IMR-90 (cell line): ENCODE measurements at places on chromosomes 12 and 14.
A peak's percentile ranks its signal among the peaks of the same experiment; 100 is the strongest.

DNA sequence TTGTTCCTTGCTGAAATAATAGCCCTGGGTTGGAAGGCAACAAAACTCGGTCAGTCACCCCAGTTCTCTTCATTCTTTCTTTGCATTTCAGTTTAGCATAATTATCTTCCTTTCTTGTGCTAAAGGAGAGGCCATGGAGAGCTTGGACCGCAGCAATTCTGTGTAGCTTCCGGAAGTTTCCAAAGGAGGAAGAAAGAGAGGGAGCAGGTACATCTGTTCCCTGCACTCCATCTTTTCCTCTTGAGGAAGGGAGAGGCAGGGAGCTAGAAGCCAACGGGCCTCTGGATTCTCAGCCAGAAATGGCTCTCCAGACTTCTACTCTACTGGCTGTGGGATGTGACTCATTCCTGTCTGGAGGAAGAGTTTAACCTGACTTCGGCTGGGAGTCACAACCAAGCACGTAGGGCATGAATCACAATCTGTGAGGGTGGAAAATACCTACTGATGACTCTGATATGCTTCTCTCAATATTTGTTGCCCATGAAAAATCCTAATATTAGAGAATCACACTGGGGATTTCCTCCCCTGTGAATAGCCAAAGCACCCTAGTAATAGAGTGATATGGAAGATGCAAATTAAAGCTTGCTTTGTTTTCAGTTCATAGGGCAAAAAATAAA lies 17.0 kb downstream of the ANO6 start:
- peak; percentile 98 for DNase-seq

DNA sequence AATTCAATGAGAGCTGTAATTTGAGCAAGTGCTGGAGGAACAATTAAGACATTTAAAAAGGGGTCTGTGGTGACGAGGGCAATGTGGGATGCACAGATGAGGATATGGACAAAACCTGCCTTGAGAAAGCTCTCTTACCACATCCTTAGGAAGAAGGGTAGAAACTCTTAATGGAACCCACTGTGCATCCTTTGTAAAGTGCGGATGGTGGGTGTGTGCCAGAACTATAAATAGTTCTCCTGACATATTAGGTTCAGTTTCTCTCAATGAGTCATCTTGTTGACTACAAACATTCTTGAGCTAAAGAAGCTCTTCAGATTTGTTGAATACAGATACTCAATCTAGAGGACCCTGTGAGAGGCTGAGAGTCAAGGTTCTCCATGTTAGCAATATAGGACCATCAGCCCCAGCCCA lies 106.1 kb upstream of the ANO4 start:
- no peak for DNase-seq

DNA sequence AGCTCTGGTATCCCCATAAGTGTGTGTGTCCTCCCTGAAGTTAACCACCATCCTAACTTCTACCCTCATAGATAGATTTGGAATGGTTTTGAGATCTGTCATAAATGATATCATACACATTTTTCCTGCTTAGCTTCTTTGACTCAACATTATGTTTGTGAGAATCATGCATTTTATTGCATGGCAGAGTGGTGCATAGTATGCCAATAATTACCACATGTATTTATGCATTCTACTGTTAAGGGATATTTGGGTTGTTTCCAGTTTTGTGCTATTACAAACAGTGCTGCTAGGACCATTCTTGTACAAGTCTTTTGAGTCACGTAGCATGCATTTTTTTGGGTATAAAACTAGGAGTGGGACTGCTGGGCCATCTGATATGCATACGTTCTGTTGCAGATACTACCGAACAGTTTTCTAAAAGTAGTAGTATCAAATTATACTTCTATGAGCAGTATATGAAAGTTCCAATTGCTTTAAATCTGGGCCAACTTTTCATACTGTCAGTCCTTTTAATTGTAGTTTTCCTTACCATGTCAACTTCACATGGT lies 13.4 kb downstream of the GRIP1 start:
- peak; percentile 1 for DNase-seq

DNA sequence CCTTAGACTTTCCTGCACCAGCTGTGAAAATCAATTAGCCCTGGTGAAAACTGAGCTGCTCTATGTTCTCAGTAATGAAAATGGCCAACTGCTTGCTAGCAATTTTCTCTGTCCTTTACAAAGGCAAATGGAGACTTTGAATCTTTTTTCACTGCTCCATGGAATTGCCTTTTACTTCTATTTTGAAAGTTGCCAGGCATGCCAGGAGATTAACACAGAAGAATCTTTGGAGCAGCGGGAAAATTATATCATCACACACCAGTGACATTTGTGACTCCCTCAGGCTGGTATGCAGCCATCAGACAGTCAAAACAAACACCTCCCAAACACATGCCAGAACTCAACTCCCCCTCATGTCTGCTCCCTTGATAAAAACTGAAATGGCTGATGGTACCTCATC lies 872.0 kb upstream of the FLRT2 start:
- DNase-seq, result no peak

- DNase-seq, result no peak
Measured at GRCh38 chr14:89349171-89350008, 67.6 kb downstream of the FOXN3 start.

DNA sequence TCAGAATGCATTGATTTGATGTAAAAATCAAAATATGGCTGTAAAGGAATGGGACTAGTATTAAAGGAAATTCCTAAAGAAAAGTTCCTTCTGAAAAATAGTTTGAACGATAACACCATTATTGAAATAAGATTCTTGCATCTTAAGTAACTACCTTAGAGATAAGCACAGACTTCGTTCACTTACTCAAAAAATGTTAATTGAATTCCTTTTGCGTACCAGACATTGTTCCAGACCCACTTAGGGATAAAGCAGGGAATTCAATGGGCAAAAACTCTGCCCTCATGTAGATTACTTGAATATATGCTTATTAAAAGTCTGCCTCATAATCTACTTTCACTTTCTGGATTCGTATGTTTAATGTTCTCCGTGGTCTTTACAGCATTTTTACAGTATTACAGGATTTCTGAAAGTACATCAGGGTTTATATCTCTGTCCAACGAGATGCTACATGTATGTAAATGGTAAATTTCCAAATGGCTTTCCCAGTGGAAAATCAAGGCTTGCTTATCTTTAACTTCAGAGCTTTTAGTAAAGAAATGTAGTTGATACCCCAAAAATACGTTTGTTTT lies 213.7 kb downstream of the GXYLT1 start:
- DNase-seq, result no peak

- DNase-seq, result no peak
Measured at GRCh38 chr14:21653331-21653885, at the start of gene OR4E2. TSS of gene OR4E2 (plus strand) at chr14:21653835. CDS start at chr14:21665083, 11,248 bp downstream.

- DNase-seq, result no peak
Measured at GRCh38 chr14:46432516-46432915, 219.1 kb downstream of the RPL10L start.

DNA sequence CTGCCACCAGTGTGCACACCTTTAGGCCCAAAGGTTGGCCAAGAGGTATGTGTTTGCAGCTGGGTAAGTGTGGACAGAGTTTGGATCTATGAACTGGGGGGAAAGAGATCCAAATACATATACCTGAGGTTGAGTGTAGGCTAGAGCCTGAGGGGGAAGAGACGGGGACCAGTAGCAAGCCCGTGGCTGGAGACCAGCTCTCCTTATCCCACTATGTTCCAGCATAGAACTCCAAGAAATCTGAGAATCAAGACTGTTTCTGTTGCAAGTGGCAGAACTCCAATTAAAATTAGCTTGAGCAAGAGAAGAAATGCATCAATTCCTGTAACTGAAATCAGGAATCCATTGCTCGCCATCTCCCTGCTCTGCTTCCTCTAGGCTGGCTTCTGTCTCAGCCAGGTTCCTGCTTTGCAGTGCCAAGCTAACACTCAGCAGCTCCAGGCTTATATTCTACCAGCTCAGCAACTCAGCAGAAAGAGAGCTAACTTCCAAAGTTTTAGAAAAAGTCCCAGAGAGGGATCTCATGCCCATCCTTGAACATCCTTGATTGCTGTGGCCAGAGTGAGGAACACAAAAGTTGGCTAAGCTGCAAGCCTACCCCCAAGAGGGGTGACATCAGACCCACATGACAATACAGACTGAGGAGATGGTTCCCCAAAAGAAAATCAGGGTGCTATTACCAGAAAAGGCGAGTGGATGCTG lies 1.5 kb upstream of the PCK2 start:
- no peak for DNase-seq

- DNase-seq, result no peak
Measured at GRCh38 chr12:69108037-69108436, 131.3 kb upstream of the CPSF6 start.

- peak; percentile 84 for DNase-seq
Measured at GRCh38 chr12:76226397-76226796, 121.8 kb downstream of the BBS10 start.

DNA sequence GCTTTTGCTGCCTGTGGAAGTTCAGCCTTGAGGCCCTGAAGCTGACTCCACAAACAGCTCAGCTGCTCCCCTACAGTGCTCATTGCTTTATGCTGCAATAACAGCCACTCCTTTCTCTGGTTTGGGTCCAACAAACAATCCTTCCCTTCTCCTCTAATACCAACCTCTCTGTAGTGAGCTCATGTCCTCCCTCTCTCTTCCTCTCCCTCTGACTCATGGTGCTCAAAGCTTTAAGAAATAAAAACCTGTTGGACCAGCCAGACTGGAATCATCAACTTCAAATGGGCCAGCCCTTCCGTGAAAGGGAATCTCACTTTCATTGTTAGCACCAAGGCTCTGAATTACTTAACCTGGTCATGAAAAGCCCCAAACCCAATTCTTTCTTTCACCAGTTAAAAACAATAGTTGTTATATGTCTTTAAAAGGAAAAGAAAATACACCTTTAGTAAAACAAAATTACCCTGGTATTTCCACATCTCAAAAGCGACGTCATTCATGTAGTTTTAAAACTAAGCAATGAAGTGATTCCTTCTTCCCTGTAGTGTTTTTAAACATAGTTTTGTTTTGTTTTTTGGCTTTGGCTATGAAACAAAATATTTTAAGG lies 126.4 kb downstream of the DUSP6 start:
- DNase-seq, result peak; percentile 93

GRCh38 chr12:27814851-27815591 lies 35.0 kb upstream of the MANSC4 start:
- peak; percentile 21 for DNase-seq

DNA sequence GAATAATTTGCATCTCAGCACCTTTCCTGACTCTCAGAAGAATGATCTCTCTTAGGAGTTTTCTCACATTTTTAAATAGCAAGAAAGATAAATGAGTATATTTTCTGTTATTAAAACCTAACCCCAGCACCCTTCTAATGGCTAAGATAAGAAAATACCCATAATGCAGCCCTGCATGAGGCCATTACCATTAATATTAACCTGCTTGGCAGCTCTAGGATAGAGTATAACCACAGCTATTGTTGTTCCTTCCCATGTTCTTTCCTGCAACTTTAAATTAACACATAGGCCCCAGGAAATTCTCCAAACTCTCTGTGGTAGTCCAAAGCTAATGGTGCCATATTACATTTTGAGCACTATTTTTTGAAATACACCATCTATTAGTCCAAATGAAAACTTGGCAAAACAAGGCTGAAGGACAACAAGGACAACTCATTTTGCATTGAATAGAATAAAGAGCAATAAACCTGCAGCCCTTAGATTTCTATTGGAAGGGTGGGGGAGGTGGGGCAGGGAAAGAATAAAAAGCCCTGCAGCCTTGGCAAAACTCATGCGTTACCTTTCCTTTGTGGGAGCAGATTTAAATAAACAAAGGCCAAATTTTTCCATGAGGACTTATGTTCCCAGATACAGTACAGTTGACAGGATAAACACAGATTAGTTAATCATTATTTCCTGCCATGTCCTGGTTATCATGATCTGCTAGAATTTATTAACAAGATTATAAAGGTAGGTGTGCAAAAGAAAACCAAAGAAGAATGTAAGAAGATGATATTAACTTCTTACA lies 46.9 kb downstream of the BTG1 start:
- DNase-seq, result no peak

GRCh38 chr12:121943926-121944325 lies 25.5 kb downstream of the CFAP251 start:
- DNase-seq, result no peak

GRCh38 chr14:78029601-78030372 lies 140.4 kb upstream of the NRXN3 start:
- no peak for DNase-seq

DNA sequence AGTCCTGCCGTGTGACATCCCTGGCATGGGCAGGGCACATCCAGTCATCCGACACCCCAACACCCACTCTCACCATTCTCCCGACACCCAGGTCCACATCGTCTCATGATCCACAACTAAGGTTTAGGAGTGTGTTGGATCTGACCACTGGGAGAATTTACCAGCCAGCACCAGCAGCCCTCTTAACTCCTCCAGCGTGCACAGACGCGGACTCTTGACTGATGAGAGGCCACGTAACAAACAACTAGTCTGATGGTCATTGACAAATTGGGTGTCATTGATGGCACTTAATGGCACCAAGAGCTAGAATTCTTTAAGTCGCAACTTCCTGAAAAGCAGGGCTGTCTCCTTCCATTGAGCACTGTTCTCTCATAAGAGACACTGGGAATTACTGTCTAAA lies 203.0 kb upstream of the SFSWAP start:
- DNase-seq, result no peak

DNA sequence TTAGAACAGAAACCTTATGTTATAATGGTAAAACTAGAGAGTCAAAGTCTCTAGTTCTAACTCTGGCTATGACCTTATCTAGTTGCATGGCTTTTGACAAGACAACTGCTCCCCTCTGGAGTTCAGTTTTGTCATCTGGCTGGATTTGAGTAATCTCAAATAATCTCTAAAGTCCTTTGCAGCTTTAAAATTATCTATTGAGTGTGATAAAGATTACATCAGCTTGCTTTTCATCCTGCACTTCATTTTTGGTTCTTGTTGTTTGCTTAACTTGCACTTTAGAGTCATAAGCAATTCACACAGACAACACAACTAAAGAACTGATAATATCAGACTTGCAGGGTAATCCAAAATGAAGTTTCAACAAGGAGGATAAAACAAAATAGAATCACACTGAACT lies 2.3 kb downstream of the AKAP5 start:
- DNase-seq, result no peak

- DNase-seq, result peak; percentile 4
Measured at GRCh38 chr12:70831543-70831942, 89.0 kb downstream of the PTPRR start.

GRCh38 chr14:81765651-81766275 lies 232.1 kb upstream of the SEL1L start:
- DNase-seq, result no peak

GRCh38 chr12:125382926-125383325 lies 317.7 kb downstream of the AACS start:
- DNase-seq, result no peak

- DNase-seq, result no peak
Measured at GRCh38 chr12:44626883-44627282, 249.2 kb downstream of the NELL2 start.

DNA sequence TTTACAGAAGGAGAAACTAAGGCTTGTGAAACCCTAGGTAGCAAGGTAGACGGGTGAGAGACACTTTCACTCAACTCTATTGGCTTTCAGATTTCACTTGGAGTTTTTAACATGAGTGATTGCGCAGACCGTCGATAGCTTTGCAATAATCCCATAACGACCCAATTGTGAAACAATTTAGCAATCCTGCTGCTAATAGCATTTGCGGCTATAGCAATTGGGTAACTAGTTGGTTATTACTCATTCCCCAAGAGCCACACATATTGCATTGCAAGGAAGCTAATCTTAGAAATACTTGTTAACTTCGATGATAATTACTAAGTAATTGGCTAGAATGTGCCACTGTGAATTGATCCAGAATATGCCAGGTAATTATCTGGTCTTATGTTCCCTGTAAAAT lies 159.9 kb upstream of the NOS1 start:
- no peak for DNase-seq
